ENCODE measurements at places on chromosomes 13 and 19. TPM values are rescaled to one million over a fixed set of nuclear protein-coding genes. Genes with fewer than 3 reads are reported as not detected.

GRCh38 chr19:5714816-5715215 is 5.1 kb downstream of the LONP1 start:
- no peak for DNase-seq

GRCh38 chr19:56076498-56076897 is 44.6 kb downstream of the ZNF787 start:
- DNase-seq, result peak; percentile 68

DNA sequence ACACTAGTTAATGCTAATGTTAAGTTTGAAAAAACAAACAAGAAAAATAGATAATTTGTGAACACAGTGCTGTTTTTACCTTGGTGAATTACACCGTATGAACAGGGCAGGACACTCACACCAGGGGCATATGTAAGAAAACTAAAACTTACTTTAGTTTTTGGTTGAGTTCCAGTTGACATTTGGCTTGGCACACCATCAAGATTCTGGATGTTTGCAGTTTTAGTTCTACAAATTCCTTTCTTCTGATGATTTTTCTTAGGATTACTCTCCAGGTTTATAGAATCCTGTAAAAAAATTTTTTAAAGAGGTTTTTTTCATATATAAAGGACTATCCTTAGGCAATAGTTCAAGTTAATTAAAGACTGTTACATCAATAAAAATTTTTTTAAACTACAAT is 238.5 kb upstream of the STARD13 start:
- peak; percentile 74 for DNase-seq

DNA sequence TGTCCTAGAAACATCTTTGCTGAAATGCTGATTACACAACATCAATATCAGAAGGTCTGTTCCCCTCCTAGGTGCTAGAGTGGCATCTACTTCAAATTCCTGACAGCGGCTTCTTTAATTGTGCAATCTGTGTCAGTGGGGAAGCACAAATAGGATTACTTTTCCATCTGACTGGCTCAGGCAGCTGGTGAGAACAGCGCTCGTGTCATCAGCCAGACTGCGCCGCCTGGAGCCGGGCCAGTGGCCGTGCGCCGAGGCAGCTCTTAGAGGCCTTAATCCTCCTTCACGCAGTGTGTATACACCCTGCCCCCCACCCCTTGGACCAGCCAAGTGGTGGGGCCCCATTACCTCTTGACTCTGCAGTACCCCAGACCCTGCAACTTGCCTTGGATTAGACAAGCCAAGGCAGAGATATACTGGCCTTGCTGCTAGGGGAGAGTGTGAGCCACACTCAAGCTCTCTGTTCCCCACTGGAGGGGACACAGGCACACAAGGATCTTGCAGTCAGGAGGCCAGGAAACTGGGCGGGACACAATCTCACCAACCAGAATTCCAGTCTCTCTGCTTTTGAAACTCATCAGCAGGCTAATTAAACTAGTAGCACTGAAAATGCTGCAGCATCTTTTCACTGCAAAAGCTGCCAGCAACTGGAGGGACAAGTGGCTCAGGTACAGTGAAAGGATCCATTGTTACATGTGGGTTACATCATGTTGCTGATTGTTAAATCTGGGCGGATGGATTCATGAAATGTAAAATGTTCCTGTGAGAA is 48.9 kb upstream of the EPHX3 start:
- DNase-seq, result peak; percentile 92

GRCh38 chr19:23099966-23100365 is 16.9 kb upstream of the ZNF730 start:
- DNase-seq, result no peak

DNA sequence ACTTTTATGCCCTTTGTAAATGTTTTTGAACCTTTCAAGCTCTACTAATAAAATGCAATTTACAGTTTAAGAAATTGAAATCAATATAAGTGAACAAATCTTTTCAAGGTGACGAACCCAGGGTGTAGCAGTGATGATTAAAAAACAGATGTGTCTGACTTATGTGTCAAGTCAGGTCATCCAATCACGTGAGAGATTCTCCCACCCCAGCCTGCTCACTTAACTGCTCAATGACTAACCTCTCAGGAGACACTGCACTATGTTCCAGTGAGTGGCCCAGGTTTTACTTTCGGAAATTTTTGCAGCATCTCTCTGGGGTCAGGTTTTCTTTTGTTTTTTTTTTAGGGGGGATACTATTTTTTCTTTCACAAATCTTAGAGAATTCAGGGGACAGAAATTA is 60.7 kb downstream of the ZNF429 start:
- DNase-seq, result no peak

DNA sequence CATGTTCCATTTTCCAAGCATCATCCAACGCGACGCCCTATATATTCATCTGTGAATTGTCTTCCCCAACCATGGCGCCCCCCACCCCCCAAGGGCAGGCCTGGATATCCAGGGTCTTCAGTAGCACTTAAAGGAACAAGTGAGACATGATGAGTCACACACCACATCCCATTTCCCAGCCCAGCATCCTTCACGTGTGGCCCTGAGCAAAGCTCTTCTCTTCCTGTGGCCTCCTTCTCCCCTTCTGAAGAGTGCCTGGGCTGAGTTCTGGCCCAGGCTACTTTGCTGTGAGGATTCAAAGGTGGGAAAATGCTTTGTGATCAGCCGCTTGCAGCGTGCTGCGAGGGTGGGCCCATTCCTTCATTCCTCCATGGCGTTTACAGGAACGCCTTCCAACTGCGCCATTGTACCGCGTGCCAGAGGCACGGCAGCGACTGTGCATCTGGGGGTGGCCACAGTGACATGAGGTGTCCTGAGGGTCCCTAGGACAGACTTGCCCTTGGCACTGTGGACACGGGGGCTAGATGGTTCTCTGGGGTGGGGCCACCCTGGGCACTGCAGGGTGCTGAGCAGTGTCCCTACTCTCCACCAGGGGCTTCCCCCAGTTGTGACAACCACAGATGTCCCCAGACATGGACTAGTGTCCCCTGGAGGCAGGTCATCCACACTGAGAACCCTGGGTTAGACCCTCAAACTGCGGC is 11.7 kb downstream of the PLIN4 start:
- no peak for DNase-seq

- DNase-seq, result peak; percentile 54
Measured at GRCh38 chr13:83221813-83222241, 660.4 kb downstream of the SLITRK1 start.

The C19orf85 gene
- not detected for total RNA-seq

The ATXN8OS gene
- total RNA-seq, result not detected

Measured in myocyte (in vitro differentiated cells).